ENCODE measurements at places on chromosomes 12 and 14.
A peak's percentile ranks its signal among the peaks of the same experiment; 100 is the strongest.

- no peak for DNase-seq
Measured at GRCh38 chr12:80776706-80777105, 60.0 kb downstream of the MYF5 start.

DNA sequence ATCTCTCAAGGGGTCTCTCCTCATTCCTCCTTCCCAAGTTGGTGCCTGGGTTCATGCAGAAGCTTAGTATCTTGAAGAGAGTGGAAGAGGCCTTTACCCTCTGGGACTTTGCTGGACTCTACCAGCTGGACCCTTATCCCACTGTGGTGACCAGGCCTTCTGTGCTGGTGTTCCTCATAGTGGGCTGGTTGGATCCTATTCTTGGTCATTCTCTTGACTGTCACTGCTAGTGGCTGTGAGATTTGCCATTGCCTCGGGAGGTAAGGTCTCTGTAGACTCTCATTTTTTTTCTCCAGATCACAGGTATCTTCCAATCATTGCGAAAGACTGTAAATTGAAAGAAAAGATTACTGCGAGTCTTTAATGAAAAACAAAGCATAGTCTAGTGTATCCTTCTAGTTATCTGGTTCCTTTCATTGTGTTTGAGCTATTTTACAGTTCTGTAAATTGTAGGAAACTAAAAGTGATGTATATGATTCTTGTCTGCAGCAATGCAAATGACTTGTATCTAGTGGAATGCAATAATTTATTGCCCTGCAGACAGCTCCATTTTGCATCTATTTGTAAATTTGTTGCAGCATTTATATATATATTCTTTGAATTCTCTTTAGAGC, 217.9 kb downstream of the AEBP2 start:
- DNase-seq, result no peak

DNA sequence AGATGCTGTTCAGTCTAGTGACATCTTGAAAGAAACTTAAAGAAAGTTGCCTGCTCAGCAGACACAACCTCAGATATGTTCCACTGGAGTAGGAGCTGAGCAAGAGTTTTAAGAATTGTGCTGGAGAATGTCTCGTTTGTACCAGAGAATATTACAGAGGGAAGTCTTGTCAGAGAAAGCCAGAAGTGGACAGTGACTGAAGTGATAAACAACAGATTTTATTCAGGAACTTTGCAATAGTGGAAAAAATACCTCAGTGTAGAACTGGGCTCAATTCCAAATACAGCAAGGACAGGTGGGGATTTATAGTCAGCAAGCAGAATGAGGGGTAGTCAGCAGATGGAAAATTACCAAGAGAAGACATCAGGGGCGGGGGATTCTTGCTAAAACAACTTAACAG, 18.6 kb downstream of the ZDHHC17 start:
- DNase-seq, result no peak

- DNase-seq, result no peak
Measured at GRCh38 chr14:68397371-68397811, 395.5 kb downstream of the ZFP36L1 start.

DNA sequence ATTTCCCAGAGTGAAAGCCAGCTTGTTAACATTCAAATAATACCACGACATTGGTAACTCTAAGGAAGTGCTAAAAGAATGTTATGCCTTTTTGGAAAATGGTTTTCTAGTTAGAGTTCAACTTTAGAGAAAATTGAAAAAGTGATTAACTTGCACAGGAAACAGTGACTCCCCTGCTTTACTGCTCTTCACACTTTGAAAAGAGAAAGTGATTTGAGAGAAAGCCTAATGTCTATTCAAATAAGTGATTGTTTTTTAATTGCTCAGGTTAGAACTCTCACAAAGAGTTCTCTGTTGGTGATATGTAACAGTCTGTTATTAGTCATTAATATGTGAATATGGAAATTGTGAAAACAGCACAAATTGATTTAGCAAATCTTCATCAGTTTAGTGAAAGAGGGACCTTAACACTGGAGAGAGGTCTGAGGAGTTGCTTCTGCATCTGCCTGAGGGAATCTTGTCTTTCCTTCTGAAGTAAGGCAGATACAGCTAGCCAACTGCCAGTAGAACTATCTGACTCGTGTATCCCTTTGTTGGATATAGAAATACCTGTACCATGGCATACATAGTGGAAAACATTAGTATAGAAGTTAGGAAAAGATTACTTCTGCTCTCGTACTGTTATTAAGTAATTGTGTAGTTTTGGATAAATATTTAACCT, 25.5 kb downstream of the ATF7IP start:
- no peak for DNase-seq

DNA sequence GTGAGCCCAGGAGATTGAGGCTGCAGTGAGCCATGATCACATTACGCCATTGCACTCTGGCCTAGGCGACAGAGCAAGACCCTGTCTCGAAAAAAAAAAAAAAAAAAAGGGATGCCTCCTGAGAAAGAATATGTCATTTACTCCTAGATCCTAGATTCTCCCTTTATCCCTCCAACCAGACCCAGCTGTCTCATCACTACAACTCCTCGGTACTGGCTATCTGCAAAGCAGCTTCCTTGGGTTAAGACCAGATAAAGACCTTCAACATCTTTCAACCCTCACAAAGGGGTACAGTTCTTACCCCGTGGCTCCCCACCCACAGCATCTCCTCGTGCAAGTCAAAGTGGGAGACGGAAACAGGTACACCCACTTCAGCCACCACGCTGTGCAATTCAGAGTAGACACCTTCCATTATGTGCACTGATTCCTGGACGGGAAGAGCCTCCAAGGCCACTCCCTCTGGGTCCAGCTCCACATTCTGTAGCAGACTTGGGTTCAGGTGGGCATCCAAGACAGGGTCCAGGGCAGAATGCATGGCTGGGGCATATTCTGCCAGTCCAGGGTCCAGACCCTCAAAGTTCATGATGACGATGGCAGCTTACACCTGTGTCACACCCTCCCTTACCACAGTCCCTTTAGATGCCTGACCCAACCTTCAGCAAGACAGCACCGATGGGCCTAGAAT, 1.1 kb downstream of the PAN2 start:
- no peak for DNase-seq

DNA sequence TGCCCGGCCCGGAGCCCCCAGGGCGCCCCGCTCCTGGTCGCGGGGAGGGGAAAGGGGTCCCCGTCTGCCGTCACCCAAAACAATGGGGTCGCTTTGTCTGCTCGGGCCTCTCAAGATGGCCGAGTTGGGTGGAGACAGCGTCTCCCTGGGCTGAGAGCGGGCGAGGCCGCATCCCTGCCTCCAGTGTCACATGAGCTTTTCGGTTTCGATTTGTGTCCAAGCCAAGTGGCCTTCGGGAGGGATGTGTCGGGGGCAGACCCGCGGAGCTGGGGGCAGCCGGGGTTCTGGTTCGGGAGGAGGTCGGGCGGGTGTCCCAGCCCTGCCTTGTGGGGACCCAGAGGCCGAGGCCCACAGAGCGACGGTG, 790 bp downstream of the DYNC1H1 start:
- peak; percentile 49 for DNase-seq

DNA sequence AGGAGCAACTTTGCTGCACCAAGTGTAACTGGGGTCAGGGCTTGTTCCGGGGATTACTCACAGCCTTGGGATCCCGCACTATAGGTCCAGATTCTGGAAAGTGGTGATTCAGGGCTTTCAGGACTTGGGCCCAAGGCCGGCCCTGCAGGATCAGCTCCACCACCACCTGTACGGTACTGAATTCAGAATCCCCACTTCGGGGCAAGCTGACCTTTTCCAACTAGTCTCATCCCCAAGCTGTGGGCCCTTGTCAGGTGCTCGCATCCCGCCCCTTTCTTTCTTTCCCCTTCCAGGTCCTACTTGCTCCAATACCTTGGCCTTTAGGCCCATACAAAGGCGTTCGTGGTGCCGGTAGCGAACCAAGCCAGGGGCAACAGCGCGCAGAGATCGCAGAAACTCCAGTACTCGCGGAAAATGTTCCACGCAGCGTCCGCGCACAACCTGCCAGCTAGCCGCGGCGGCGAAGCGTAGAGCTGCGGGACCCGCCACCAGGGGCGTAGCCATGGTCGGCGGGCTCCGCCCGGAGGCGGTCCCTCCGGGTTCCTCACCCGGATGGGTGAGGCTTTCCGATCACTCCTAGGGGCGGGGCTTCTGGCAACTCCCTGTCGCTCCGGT, 487 bp downstream of the TINF2 start:
- DNase-seq, result peak; percentile 92

- no peak for DNase-seq
Measured at GRCh38 chr12:31337952-31338351, 12.0 kb upstream of the SINHCAF start.

- no peak for DNase-seq
Measured at GRCh38 chr12:47079981-47080724, 394 bp upstream of the AMIGO2 start.

DNA sequence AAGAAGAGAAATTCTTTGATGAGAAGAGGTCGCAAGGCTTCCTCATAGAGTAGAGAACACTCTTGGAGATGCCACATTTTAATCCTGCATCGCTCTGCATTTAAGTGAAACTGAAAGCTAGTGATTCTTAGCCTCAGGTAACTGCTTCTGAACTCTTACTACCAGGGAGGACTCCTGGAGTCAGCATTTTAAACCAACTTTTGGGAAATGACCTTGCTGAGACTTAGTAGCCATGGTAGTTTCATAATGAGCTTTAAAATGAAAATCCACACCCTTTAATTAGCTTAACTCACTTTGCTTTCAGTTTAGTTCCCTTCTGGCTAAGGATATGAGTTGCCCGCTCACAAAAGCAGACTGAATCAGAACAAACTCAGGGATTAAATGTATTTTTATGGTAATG, 80.3 kb downstream of the SYNE2 start:
- no peak for DNase-seq

DNA sequence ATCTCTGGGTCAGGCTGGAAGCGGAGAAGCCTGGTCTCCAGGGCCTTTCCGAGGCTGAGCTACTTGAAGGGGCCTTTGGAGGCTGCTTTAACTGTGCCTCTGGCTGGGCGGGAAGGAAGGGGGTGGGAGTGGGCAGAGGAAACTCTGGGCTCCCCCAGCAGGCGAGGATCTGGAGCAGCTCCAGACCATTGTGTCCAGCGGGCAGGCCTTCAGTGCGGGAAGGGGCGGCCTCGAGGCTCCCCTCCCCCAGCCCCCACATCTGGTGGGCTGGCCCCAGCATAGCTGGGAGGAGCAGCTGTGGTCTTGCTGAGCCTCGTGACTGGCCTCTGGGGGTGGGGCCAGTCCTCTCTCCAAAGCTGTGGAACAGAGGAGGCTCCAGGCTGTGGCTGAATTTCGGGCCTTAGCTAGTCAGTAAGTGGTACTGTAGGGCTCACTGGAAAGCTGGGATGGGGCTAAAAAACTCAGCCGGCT, 3.4 kb downstream of the TAMALIN start:
- DNase-seq, result peak; percentile 46

DNA sequence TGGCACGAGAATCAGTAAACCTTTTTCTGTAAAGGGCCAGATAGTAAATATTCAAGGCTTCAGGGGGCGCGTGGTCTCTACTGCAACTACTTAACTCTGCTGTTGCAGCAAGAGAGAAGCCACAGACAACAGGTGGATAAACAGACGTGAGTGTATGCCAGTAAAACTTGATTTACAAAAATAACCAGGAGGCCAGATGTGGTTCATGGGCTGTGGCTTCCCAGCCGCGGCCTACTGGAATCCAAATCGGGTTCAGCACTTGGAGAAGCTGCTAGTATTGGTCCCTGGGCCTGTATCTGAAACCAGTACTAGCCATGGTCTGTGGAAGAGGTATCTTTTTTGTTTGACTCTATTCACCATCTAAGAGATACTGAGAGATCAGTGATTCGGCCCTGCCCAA, 13.3 kb downstream of the PPP2R5C start:
- no peak for DNase-seq

- no peak for DNase-seq
Measured at GRCh38 chr14:84456946-84457345, 1073.0 kb upstream of the FLRT2 start.

- no peak for DNase-seq
Measured at GRCh38 chr14:90726656-90727055, 89.6 kb downstream of the TTC7B start.

GRCh38 chr12:30098677-30099076, 314.9 kb upstream of the TMTC1 start:
- DNase-seq, result no peak

- no peak for DNase-seq
Measured at GRCh38 chr14:89368490-89369477, 48.2 kb downstream of the FOXN3 start.

DNA sequence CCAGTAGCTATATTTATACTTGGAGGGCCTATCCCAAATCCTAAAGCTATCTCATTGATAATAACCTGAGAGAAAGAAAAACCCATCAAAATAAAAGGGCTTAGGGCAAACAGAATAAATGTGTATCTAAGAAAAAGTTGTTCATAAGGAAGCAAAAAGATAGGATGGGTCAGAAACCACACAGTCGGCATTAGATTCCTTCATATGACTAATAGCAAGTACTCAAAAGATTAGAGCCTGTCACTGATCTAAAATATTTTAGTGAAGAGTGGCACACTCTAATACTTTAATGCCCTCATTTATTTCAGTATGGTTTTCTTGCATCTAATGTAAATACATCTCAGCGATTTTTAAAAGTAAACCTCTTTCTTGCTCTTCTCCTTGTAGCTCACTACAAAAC, 17.1 kb upstream of the NAV3 start:
- no peak for DNase-seq

- no peak for DNase-seq
Measured at GRCh38 chr12:11510671-11511070, 115.3 kb upstream of the PRB2 start.

GRCh38 chr14:35341751-35342488, 49.7 kb downstream of the PSMA6 start:
- DNase-seq, result peak; percentile 84

DNA sequence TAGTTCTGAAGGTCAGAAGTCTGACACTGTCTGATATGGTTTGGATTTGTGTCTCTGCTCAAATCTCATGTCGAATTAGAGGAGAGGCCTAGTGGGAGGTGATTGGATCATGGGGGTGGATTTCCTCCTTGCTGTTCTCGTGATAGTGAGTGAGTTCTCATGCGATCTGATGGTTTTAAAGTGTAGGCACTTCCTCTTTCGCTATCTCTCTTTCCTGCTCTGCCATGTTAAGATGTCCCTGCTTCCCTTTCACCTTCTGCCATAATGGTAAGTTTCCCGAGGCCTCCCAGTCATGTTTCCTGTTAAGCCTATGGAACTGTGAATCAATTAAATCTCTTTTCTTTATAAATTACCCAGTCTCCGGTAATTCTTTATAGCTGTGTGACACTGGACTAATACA, 84.1 kb upstream of the TMTC1 start:
- no peak for DNase-seq

- no peak for DNase-seq
Measured at GRCh38 chr14:55248411-55248810, 22.8 kb upstream of the FBXO34 start.

DNA sequence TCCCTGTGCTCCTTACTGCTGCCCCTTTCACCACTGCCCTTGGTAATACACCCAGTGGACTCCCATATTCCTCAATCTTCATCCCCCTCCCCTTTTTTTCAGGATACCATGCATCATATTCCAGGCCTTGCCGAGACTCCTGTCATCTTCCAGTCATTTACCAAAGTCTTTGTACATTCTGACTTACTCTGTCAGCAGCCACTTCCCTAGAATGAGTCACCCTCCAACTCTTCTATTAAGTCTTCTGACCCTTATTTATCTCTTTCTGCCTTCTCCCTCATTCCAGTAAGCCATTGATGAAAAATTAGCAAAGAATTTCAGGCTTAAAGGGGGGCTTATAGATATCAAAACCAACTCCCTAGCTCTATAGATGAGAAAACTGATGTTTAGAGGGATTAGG, 128.0 kb downstream of the STXBP6 start:
- DNase-seq, result no peak

- DNase-seq, result peak; percentile 33
Measured at GRCh38 chr12:52221912-52222457, 11.1 kb upstream of the KRT7 start.

Measured in NCI-H2081 (cell line).